ENCODE measurements at places on chromosomes 6 and 20.
A peak's percentile ranks its signal among the peaks of the same experiment; 100 is the strongest.

DNA sequence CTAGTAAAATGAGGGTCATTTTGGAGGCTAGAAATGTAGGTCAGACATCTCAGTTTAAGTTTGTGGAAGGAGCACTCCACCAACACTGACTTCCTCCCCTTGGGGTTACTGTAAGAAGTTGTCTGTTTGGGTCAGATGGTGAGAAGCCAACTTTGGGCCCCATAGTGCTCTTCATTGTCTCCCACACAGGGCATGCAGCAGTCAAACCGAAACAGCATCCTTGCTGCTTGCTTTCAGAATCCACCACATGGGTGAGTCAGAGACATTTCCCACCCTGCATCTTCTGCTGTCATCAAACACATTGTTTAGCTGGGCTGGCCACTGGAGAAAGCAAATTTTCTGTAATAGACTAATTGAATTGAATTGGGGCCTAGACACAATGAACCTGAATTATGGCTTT, 16.8 kb downstream of the IL17F start:
- no peak for DNase-seq

- DNase-seq, result peak; percentile 79
These were observed 9.9 kb upstream of the RFPL4B start for GRCh38 chr6:112337209-112337638.

GRCh38 chr6:33018904-33019303, 9.5 kb upstream of the HLA-DOA start:
- DNase-seq, result no peak

- no peak for DNase-seq
These were observed 62.9 kb downstream of the SUN5 start for GRCh38 chr20:32941155-32941885.

- no peak for DNase-seq
These were observed 5.1 kb downstream of the RREB1 start for GRCh38 chr6:7112741-7113313.

DNA sequence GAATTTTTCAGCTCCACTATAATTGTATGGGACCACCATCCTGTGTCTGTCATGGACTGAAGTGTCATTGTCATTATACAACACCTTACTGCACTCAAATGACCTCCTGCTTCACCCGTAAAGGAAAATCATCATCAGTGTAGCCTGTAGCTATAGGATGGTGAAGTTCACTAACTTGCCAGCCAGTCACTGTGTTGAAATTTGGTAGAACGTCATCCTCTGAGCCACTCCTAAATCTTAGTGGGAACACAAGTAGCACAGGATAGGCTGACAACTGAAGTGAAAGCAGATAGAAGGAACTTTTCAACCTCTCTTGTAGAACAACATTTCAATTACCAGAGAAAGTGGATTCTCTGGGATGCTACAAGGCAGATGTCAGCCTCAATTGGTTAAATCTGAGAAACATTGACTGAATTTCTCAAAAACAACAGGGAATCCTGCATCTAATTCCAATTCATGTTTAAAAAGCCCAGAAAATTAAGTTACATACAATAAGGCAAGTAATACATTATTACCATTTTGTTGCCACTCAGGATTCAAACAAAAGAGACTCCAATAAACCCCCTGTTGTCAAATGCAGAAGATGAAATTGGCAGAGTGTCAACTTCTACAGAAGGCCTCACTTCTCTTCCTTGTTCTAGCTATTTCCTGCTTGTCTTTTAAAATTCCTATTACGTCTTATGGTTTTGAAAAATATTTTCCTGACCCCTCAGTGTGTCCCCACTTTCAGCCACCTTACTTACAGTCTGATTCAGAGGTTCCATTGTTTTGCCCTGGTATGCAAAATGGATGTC, 647.9 kb upstream of the AGPAT4 start:
- DNase-seq, result no peak

DNA sequence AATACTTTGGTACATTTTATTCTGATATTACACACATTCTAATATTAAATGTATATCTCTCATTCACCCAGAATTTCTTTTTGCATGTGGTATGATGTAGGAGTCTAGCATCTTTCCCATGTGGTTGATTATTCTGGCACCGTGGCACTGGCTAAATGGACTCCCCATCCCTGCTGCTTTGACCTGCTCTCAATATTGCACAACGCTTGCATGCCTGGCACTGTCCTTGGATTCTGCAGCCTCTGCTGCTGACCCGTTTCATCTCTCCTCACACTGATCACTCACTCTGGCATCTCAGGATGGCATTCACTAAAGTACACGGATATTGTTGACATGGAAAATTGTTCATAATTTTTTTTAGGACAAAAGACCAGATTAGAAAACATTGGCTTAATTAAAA, 11.5 kb upstream of the DACT2 start:
- DNase-seq, result no peak

DNA sequence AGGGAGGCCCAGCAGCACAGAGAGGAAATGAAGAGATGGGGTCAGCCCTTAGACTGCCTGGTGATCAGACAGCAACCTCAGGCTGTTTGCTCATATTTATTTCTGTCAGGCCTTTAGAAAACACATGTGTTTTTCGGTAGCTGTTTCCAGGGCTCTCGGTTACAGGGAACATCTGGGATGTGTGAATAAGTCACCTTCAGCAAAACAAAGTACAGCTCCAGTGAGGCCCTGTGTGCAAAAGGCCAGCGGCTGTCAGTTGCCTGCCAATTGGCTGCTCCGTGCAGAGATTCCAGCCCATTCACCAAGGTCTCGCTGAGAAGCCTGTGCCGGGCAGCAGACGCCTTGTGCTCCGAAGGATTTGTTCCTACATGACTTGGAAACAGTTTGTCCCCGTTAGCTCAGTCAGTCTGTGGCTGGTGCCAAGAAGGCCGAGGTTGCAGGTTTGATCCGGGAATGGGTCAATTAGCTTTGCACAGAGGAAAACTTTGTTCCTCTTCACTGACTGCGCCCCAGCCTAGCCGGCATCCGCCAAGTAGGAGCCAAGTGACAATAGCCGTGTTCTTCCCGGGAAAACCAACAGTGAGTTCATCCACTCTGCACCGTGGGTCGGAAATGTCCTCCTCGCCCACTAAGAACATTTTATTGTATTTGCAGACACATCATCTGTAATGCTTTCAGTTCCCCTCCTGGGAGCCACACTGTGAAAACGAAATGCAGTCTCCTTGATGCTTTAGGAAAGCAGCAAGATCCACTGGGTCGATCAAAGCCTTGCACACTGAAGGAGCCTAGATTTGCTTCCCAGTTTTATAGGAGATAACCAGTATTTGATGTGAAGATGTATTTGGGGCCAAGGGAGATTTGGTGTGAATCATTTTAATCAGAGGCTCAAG, 315.4 kb upstream of the CDYL start:
- DNase-seq, result peak; percentile 39

GRCh38 chr6:68008445-68008844, 626.6 kb upstream of the ADGRB3 start:
- peak; percentile 36 for DNase-seq

DNA sequence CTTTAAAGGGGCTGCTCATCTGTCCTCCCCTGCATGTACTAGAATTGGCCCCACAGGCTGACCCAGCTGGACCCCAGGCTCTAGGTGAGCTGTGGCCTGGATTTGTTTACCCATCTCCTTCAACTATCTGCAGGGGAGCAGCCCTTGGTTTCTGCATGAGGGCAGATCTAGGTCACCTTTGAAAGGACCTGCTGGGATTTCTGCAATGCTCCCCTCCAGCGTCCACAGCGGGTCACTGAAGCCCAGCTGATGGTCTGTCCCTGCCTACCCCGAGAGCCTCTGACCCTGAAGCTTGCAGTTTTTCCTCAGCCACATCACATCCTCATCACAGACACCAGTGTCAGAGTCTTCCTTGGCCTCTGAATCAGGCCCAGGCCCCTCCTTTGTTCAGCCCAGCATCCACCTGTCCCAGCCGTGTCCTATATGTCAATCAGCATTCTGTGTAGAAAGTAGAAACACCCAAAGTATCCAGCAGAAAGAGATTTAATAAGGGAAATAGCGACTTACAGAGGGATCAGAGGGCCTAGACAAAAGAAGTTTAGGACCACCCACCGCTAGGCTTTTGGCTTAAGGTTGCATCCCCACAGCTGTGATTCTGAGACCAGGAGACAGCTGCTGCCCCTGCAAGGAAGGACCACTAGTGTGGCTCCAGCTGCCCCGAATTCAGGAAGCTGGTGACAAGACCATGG, 243.1 kb downstream of the LRFN2 start:
- no peak for DNase-seq

DNA sequence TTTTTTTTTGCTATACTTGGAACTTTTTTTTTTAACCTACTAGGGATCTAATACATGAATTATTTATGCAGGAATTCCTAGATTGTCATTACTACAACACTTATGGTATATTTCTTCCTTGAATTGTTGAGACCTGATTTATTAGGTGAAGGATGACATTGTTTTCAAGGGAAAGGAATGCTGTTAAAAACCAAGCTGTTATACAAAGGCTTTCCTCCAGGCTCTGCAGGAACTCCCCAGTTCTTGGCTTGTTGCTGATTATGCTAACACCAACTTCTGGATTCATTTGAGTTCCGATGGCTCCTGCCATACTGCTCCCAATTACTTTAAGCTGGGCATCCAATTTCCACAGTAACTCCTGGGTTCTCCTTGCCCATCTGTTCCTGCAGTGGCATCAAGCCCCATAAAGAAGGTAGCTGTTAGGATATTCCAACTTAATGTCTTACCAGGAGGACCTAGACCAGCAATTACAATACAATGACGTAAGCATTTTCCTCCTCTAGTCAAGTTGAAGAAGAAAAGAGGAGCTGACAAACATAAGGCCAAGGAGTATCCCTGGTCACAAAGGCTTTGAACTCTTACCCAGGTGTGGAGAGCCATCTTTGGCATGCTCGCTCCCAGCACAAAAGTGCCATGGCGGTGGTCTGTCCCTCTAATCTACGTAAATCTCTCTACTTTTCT, 215.9 kb upstream of the AGPAT4 start:
- no peak for DNase-seq

All from astrocyte (in vitro differentiated cells and primary cell).